Thymus (tissue), 14 donors: ENCODE measurements at places on chromosomes 12 and 14.

GRCh38 chr14:61742371-61742770 lies 19.8 kb upstream of the SNAPC1 start:
- no peak for DNase-seq

GRCh38 chr12:82537436-82537835 lies 149.3 kb upstream of the TMTC2 start:
- no peak for DNase-seq

- no peak for DNase-seq
These were observed 78.4 kb downstream of the ZFC3H1 start for GRCh38 chr12:71585218-71585617.

- DNase-seq: no peak
These were observed 92.9 kb downstream of the ARMH4 start for GRCh38 chr14:58059126-58059525.

DNA sequence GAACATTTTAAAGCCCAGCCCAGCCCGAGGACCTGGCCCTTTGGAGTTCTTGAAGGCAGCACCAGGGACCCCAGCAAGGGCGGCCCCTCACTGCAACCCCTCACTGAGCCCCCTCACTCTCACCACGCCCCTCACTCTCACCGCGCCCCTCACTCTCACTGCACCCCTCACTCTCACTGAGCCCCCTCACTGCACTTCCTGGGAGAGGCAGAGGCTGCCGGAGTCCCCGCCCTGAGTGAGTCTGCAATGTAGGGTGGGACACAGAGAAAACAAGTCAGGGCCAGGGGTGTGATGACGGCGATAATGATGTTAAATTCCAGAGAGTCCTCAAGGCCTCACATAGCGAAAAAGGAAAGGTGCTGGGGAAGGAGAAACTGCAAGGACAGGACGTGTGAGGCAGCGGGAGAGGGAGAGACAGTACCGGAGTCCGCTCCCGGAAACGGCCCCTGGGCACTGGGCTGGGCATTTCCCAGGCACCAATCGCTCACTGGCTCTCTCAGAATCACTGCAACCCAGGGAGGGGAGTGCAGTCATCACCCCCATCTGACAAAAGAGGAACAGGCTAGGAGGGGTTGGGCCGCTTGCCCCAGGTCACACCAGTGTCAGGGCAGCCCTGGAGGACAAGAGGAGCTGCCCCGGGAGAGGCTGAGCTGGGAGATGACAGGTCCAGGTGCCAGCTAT lies 24.9 kb downstream of the CCDC88C start:
- no peak for DNase-seq

DNA sequence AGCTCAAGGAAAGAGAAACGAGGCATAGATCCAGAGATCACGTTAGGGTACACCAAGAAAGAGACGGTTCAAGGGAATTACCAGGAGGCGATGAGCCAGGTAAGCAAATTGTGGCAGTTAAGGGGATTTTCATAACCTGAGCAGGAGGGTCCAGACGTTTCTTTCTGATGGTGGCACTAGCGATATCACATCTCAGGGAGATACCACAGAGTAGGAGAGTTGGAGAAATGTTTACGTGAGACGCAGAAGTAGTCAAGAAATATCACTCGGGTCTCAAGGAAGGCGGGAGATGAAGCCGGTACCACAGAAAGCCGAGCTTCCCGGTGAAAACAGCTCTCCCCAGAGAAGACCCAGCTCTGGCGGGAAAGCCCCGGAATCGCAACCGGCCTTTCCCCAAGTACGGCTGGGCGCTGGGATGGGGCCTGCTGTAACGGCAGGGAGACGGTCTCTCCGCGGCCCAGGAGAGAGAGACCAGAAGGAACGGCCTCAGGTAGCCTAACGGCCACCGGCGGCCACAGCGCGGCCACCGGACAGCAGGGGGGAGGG lies 485 bp downstream of the SENP1 start:
- no peak for DNase-seq

DNA sequence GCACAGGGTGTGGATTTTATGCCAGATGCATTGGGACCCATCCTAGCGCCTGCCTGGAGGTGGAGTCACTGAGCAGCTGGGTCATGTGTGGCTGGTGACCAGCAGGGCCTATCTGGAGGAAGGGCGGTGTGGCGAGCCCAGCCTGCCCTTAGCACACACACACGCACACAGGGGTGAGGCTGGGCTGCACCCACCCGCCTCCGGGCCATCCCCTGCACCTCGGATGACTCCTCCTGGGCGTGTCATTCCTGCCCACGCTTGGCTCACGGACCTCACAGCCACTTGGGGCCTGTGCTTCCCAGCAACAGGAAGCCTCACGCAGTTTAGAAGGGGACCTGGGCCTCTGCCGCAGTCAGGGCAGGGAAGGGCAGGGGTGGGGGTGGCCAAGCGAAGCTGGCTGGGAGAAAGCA lies 36.2 kb upstream of the FZD10 start:
- DNase-seq: no peak
